ENCODE measurements at places on chromosomes 1 and 21.

DNA sequence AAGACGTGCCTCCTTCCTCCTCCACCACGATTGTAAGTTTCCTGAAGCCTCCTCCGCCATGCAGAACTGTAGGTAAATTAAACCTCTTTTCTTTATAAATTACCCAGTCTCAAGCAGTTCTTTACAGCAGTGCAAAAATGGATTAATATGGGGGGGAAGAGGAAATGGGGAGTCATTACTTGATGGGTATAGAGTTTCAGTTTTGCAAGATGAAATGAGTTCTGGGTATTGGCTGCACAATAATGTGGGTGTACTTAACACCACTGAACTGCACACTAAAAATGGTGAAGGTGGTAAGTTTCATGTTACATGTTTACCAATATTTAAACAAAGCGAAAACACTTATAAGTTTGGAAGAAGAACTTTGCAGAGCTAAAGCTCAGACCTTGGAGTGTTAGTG, 24.3 kb upstream of the DISP1 start:
- no peak for DNase-seq

DNA sequence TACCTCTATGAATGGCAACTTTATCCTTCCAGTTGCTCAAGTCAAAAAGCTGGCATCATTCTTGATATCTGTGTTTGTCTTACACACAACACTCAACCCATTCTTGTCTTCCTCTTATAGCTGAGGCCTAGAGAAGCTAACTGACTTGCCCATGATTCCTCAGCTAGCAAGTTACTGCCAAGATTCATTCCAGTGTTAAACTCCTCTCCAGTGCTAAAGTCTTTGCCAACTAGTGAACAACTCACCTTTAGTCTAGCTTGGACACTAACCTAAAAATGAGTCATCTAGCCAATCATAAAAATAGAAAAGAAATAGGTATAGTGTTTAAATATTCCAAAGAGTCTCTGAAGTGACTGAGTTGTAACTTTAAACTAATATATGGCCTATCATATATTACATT, 45.6 kb upstream of the RGS2 start:
- no peak for DNase-seq

DNA sequence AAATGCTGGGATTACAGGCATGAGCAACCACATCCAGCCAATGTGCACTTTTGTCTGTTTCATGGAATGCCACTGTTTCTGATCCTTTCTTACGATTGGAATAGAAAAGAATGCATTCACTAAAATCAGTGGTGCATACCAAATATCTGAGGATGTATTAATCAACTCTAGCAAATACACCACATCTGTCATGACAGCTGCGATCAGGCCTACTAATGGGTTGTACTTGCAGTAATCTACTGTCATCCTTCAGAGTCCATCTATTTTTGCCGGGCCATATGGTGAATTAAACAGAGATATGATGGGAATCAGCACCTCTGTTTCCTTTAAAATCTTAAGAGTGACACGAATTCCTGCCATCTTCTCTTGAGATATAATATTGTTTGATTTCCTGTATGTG, 8.5 kb upstream of the USP1 start:
- DNase-seq, result no peak

DNA sequence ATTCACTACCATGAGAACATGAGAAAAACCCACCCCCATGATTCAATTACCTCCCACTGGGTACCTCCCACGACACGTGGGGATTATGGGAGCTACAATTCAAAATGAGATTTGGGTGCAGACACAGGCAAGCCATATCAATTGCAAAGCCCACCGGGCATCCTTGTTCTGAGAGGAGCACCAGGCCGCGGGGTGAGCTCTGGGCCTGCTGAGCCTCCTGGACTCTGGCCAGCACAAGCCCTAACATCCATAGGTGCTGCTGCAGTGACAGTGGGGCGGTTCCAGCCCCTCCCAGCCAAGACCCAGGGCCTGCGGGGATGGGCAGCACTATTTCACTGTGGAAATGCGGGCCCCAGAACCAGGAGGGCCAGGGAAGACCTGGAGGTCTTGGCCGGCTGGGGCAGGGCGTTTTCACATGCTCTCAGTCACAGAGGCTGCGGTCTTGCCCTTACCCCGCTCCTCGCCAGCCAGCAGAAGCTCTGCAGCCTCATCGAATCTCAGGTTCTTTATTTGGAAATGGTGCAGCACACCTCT, 103.8 kb downstream of the PCBP3 start:
- DNase-seq, result no peak

DNA sequence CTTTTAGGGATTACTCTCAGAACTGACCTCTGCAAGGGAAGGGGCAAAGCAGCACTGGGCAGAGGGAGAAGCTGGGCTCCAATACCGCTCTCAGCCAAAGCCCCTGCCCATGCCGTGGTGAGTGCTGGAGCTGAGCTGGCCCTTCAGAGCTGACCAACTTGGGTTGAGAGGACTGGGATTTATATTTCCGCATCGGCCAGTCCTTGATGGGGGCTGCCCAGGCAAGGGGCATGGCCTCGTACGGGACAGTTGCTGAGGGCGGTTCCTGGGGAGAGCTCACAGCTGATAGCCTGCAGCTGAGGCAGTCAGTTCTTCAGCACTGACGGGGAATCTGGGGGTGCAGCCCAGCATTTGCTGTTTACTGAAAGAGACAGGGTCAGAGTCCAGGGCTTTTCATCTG, 8.0 kb downstream of the HUNK start:
- no peak for DNase-seq

GRCh38 chr1:91020967-91021685, 709 bp downstream of the ZNF644 start:
- DNase-seq, result peak; percentile 54

DNA sequence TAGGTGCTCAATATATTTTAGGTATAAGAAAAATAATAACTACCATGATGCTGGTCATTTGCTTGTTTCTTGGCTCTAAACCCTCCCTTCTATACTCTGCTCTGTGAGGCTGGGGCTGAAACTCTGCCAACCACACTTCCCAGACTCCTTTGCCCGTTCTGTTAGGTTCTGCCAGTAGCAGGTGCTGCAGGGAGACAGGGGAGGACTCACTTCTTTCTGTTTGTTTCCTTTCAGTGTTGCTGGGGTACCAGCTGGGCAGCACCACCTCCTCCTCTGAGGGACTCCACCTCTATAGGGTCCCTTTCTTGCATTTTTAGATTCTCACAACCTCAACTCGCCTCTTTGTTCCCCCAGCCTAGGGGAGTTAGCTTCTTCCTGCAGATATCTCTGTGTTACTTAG, 17.0 kb upstream of the SH2D2A start:
- DNase-seq, result no peak

DNA sequence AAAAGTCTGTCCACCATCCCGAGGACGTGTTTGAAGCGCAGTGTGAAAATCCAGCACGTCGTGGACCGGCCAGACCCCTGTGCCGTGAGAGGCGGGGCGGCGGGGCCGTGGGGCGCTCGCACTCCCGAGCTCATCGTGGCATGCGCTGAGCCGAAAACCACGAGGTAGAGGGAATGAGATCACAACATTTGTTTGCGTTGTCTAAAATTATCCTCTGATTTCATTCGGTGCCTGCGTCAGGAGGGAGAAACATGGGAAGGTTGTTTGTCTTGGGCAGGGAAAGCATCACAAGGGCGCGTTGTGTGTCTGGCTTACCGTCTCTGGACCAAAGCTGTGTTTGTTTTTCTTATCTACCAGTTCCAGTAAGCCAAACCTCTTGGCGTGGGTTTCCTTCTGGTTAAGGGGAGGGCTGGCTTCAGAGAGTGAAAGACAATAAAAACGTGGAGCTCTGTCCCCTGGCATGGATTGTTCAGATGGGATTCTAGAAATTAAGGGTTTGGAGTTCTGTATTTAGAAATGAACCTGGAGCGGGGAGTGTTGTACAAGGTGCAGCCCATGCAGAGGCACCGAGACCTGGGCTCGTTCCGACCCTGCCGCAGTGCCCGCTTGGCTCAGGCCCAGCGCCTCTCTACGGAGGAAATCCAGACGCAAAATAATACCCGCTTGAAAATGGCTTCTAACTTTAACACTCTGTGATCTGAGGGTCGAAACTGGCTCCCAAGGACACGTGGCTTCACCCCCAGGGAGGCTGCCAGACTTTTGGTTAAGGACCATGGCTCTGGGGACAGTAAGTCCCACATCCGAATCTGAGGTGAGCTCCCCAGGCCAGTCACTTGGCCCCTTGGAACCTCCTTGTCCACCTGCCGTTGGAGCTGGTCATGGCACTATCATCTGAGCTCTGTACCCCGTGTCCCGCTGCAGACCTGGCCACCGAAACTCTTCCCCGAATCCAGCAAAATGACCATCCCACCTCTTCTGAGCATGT, 68.7 kb upstream of the FAM3B start:
- DNase-seq, result no peak

DNA sequence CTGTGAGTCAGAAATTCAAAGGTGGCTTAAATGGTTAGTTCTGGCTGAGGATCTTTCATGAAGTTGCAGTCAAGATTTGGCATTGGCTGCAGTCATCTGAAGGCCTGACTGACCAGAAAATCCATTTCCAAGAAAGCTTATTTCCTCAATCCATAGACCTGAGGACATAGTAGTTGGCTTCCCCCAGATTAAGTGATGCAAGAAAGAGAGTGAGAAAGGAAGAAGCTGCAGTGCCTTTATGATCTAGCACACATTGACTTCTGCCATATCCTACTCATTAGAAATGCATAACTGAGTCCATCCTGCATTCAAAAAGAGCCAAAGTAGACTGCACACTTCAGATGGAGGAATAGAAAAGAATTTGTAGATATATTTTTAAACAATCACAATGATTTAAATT, 222.6 kb downstream of the COL24A1 start:
- DNase-seq, result no peak

DNA sequence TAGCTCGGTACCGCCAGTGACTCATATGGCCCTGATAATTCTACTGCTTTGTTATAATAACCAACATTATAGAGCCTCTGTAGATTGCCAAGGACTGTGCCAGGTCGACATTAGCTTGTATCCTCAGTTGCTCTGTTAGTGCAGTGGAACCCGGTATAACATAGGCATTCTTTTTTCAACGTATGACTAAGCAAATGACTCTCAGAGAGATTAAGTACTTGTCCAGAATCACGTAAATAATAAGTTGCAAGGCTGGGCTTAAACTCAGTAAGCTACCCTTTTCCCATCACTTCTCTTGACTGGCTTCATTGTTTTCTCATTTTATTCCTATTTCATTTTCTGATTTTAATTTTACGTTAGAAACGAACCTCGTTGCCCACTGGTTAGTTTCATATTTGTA, 85.1 kb downstream of the UBE4B start:
- DNase-seq, result no peak

GRCh38 chr21:33834801-33835500, 80.7 kb downstream of the ATP5PO start:
- no peak for DNase-seq

GRCh38 chr1:88984569-88984968, 7.9 kb downstream of the KYAT3 start:
- no peak for DNase-seq

DNA sequence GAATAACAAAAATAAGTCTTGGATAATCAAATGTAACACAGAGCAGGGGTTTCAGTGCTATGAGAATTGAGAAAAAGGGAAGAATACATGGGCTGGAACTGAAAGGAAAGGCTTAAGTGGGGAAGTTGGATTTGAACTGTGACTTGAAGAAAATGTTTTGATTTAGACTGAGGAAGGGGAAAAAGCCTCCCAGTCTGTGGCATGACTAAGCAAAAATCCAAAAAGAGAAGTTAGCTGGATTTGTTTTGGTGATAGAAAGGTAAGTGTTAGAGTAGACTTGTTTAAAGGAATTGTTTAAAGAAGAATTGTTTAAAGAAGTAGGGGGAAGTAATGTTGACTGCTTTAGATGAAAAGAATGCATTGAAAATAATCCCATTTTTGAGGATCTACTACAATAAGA, 46.0 kb downstream of the KCNK2 start:
- DNase-seq, result no peak

DNA sequence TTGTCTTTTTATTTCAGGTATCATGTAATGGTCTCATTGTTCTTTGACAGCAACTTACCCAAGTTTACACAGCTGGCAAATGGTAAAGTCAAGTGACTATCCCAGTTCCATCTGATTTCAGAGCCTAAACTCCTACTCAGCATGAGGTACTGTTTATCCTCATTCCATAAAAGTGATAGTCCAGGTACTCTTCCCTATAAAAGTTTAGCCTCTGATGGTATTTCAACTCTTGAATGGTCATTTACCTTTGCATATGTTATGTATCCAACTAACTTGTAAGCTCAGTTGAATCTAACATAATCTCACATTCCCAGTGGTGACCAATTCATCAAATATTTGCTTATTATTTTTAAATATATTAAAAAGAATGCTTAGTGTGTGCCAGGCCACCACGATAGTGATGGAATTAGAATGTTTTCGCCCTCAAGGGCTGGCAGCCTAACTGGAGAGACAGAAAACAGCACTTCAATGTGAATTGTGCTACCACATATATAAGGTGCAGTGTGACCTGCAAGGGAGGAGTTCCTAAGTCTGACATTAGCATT, 307.1 kb downstream of the CTH start:
- no peak for DNase-seq

GRCh38 chr1:41704196-41704595, 214.5 kb downstream of the HIVEP3 start:
- DNase-seq, result no peak

- no peak for DNase-seq
Observed at GRCh38 chr1:65176056-65176450, 28.1 kb downstream of the AK4 start.

DNA sequence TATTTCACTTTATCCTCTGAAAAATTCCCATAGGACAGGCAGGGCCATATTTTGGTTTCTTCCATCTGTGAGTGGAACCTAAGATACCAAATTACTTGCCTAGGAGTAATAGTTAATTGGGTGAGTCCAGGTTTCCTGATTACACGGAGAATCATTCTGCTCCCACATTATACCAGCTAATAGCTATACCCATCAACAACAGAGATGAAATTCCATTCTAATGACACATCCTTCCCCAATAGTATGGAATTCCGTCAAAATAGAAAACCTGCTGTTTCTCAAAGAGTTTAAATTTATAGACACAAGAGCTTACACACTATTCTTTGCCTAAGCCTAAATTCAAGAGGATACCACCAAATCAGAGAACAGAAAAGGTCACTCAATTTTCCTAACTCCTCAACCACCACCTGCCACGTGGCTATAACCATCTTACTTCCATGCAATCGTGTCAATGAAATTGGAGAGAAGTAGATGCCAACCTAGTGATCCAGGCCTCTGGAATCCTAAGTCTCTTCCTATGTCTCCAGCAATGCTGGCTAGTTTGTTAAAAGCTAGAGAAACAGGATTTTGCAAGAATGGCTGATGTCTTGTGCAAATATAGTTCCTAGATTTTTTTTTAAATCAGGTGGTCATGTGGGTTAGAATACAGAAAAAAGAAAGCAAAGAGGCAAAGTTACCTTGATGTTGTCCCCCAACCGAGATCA, 6.2 kb downstream of the PPT1 start:
- DNase-seq, result no peak

- no peak for DNase-seq
Observed at GRCh38 chr1:246020211-246020954, 486.7 kb downstream of the SMYD3 start.
